ENCODE measurements at places on chromosomes 16 and 17.

GRCh38 chr17:9974448-9975381, 69.6 kb upstream of the RCVRN start:
- peak; percentile 46 for DNase-seq

DNA sequence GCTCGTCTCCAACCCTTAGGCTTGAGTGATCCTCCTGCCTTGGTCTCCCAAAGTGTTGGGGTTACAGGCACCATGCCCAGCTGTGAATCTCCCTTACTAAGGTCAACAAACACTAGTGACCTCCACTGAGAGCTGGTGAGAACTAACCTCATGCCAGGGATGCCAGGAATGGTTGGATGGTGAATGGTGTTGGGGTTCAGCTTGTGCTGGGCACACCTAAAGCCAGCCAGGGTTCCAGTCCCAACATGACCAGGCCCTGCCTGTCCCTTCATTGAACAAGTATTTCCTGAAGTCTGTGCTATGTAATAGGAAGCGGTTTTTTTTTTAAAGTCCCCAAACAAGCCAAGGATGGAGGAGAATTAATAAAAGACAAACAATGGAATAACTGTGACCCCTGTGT, 56.0 kb upstream of the TOB1 start:
- DNase-seq: no peak

GRCh38 chr17:83143817-83144231, 64.4 kb downstream of the METRNL start:
- DNase-seq: no peak

GRCh38 chr16:58049232-58050185, 24.0 kb downstream of the MMP15 start:
- DNase-seq: no peak

GRCh38 chr16:57091200-57091974, 996 bp upstream of the CPNE2 start:
- DNase-seq: peak; percentile 63

GRCh38 chr16:82888591-82889001, 261.8 kb downstream of the CDH13 start:
- no peak for DNase-seq

DNA sequence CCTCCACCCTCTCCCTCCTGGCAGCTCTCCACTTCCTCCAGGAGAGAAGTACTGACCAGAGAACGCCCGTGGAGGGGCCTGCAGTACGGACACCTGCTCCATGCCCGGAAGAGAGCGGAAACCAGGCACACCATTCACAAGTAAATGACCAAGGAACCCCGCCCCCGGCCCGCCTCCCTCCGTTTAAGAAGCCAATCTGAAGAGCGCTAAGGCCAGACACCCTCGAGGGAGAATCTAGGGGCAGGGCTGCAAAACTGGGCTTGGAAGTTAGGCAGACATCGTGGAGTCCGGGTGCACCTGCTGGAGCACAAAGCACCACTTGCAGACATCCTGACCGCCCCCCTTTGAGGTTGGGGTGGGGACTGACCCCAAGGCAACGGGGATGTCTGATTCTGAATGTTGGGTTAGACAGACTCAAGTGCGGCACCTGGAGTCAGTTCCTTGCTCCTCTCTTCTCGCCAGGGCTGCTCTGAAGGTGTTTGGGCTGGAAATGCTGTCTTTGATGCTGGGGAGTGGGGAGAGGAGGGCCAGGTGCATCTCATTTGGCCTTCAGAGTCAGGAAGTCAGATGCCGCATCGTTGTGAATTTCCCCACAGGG, 964 bp upstream of the FAAP100 start:
- peak; percentile 74 for DNase-seq

GRCh38 chr17:16888413-16889087, 83.4 kb downstream of the TNFRSF13B start:
- DNase-seq: no peak

- no peak for DNase-seq
Observed at GRCh38 chr17:27873211-27873610, 20.0 kb downstream of the LYRM9 start.

DNA sequence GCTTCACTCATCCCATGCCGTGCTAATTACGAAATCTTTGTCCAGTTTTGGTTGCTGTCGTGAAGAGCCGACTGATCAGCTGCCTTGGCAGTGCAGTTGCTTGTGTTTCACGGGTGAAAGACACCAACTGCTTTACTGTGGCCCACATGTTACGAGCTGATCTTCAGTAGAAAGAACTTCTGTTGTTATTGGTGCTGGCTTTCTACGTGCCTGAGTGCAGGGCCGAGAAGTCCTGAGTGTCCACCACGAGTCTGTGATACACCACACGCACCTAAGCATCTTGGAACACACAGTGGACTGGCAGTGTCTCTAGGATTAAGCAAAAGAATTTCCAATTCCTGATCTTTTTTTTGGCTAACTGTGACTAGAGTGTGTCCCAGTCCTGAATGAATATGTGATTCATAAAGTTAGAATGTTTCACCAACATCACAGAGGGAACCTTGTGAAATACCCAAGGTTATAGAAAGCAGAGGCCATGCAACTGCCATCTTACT, 70.4 kb upstream of the CLEC18A start:
- DNase-seq: no peak

DNA sequence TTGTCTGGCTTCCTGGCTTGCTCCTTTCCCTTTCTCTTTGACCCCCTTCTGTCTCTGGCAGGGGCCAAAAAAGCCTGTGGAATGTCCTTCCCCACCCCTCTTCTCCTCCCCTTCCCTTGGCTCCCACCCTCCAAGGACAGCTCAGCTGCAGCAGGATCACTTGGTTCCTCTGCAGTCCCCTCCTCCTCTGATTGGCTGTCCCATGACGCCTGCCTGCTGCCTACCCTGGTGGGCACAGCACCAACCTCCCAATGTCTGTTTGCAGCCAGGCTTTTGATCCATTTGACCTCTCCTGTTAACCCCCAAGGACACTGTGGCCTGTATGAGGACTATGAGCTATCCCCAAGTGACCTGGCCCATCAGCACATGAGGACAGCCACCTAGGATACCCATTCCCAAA, 14.8 kb upstream of the MTMR4 start:
- DNase-seq: no peak

GRCh38 chr16:24820522-24820921, 25.2 kb upstream of the SLC5A11 start:
- DNase-seq: peak; percentile 3

- DNase-seq: no peak
Observed at GRCh38 chr17:47470836-47471235, 60.1 kb upstream of the NPEPPS start.

- no peak for DNase-seq
Observed at GRCh38 chr16:66036184-66036583, 330.3 kb upstream of the CDH5 start.

DNA sequence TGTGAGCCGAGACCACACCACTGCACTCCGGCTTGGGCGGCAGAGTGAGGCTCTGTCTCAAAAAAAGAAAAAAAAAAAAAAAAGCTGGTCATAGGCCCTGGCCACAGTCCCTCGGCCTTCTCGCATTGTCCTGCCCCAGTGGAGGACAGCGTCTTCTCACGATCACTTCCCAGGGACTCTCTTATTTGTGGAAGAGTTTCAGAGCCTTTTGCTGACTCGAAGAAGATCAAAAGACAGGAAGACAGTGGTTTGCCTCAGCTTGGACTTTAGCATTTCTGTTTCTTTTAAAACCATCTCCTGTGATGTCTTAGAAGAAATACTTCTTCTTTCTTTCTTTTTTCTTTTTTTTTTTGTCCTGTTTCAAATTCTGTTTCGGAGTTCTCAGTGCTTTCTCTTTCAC, 210.0 kb downstream of the FTO start:
- no peak for DNase-seq

GRCh38 chr17:4641297-4642195, at the start of gene ALOX15:
Gene ALOX15 (minus strand): TSS chr17:4641678. CDS start chr17:4641651, 27 bp downstream.
- no peak for DNase-seq

DNA sequence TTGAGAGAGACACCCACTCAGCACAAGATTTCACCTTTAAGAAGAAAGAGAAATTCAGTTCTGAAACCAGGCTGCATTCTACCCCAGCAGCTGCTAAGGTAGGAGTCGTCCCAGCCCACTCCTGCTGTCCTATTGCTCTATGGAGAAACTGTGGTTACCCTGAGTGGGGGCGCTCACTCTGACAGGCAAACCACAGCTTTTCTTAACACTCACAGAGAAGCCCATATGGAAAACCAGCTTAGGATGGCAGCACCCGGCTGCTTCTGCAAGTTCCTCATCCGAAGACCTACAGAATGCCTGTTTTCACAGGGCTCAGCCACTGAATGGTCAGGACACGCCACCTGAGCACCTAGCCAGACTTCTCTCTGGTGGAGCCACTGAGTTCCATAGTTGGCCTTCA, 7.5 kb downstream of the ATP5PD start:
- no peak for DNase-seq

DNA sequence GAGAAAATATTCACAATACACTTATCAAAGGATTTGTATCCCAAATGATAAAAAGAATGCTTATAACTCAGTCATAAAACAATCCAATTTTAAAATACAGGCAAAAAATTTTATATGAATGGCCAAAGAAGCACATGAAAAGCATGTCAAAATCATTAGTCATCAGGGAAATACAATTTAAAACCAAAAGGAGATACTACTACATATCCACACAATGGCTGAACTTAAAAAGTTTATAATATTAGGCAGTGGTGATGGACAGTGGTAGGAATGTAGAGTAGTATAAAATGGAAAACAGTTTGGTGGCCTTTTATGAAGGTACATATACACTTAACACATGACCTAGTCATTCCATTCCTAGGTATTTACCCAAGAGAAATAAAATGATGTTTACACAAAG, 12.2 kb downstream of the CMC2 start:
- DNase-seq: no peak

- DNase-seq: no peak
Observed at GRCh38 chr17:4944554-4945175, 3.7 kb downstream of the PFN1 start.

DNA sequence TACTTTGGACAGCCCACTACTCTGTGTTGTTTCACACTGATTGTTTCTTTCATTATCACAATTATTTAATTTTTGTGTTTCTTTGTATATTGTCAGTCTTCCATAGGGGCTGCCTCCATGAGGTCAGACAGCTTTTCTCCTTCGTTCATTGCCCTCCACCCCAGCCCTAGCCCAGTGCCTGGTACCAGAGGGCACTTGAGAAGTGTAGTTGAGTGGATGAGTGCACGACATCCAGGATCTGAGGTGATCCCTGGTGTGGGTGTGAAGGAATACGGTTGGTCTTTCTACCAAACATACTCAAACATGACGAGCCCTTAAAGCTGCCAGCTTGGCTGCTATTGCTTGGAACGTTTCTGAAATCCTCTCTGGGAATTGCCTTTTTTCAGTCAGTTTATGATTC, 37.9 kb downstream of the DHRS7B start:
- DNase-seq: no peak

- DNase-seq: no peak
Observed at GRCh38 chr17:28755486-28755885, 11.7 kb downstream of the TRAF4 start.

DNA sequence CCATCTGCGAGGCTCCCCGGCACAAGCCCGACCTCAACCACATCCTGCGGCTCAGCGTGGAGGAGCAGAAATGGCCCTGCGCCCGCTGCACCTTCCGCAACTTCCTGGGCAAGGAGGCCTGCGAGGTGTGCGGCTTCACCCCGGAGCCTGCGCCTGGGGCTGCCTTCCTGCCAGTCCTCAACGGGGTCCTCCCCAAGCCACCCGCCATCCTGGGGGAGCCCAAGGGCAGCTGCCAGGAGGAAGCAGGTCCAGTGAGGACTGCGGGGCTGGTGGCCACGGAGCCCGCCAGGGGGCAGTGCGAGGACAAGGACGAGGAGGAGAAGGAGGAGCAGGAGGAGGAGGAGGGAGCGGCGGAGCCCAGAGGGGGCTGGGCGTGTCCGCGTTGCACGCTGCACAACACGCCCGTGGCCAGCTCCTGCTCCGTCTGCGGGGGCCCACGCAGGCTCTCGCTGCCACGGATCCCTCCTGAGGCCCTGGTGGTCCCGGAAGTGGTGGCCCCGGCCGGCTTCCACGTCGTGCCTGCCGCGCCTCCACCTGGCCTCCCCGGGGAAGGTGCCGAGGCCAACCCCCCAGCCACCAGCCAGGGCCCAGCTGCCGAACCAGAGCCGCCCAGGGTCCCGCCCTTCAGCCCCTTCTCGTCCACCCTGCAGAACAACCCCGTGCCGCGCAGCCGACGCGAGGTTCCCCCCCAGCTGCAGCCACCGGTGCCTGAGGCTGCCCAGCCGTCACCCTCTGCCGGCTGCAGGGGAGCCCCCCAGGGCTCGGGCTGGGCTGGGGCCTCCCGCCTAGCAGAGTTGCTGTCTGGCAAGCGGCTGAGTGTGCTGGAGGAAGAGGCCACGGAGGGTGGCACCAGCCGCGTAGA, 13.1 kb upstream of the PRR35 start:
- DNase-seq: peak; percentile 68

DNA sequence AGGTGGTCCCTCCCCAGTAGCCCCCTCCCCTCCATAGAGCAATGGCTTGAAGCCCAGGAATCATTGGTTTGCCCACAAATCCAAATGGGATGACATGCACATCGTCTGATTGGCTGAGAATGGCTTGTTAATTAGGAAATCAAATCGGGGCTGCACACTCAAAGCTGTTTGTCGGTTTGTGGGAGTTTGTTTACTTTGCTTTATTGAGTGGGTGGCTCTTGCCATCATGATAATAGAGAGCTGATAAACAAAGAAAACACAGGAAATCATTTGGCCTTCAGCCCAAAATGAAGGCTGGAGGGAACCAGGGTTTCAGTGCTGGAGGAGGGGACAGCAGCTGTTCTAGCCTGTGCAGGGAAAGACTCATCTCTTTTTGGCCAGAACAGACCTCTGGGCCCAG, 316.3 kb downstream of the CBLN1 start:
- no peak for DNase-seq

DNA sequence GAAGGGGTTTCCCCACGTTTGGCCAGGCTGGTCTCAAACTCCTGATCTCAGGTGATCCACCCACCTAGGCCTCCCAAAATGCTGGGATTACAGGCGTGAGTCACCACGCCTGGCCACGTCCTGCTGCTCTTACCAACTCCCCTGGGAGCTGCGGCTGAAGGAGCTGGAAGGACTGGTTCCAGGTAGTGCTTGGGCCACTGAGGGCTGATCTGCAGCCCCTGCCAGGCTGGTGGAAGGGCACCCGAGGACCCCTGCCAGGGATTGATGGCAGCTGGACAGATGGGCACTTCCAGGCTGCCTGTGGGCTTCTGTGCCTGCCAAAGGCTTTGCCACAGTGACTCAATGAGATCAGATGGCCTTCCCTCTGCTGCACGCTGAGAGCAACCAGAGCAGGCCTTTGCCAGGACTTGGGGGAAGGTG, 2.3 kb downstream of the OXLD1 start:
- peak; percentile 13 for DNase-seq

GRCh38 chr17:36545077-36545464, 352 bp downstream of the GGNBP2 start:
- DNase-seq: no peak

- no peak for DNase-seq
Observed at GRCh38 chr17:49753959-49754391, 10.0 kb downstream of the FAM117A start.

GRCh38 chr17:40947929-40948328, 10.5 kb upstream of the KRT23 start:
- no peak for DNase-seq

DNA sequence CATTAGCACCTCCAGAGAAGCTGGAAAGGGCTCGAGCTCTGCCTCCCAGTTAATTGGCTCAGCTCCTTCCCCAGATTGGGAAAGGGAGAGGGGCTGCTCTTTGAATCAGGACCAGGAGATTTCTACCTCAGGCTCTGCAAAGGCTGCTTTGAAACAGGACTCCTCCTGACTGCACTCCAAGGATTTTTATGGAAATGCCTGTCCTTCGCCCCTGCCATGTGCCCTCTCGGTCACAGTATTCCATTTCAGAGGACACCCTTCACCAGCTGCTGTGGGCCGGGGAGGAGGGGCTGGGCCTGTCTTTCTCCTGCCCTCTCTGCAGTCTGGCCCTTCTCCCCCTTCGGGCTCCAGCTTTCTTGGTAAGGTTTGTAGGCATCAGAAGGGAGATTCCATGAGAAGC, 13.6 kb downstream of the MRM1 start:
- DNase-seq: no peak

Data from suppressor macrophage treated with lipopolysaccharide for 1 hour (primary cell).